Hematopoietic multipotent progenitor cell treated with erythropoietin and hydrocortisone succinate and interleukin-3 and kit ligand, for 4 days (in vitro differentiated cells): ENCODE measurements at places on chromosomes 3 and 15.

DNA sequence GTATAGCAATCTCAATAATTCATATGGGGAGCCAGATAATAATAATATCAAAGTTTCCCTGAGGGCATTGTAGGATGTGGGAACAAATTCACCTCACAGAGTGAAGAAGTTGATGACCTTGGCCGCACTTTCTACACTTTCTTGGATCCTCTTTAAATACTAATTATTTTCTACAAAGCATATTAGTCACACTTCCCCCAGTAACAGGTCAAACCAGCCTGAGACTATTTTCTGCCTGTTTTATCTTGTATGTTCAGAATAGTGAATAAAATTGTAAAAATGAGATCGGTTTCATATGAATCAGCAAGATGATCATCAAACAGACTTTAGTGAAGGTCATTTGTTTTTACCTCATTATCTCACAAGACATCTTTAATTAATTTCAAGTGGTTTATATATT, 2.3 kb upstream of the OR5K3 start:
- no peak for DNase-seq

GRCh38 chr3:157318639-157319288, 117.9 kb upstream of the PTX3 start:
- DNase-seq, result no peak

GRCh38 chr3:67605377-67605776, 49.0 kb downstream of the SUCLG2 start:
- DNase-seq, result no peak

- no peak for DNase-seq
Measured at GRCh38 chr3:196541684-196542445, 26.5 kb downstream of the WDR53 start.

GRCh38 chr3:56042326-56042951, 425.8 kb downstream of the ERC2 start:
- DNase-seq, result peak; percentile 12

- no peak for DNase-seq
Measured at GRCh38 chr3:12501360-12502020, 17.2 kb downstream of the TSEN2 start.

DNA sequence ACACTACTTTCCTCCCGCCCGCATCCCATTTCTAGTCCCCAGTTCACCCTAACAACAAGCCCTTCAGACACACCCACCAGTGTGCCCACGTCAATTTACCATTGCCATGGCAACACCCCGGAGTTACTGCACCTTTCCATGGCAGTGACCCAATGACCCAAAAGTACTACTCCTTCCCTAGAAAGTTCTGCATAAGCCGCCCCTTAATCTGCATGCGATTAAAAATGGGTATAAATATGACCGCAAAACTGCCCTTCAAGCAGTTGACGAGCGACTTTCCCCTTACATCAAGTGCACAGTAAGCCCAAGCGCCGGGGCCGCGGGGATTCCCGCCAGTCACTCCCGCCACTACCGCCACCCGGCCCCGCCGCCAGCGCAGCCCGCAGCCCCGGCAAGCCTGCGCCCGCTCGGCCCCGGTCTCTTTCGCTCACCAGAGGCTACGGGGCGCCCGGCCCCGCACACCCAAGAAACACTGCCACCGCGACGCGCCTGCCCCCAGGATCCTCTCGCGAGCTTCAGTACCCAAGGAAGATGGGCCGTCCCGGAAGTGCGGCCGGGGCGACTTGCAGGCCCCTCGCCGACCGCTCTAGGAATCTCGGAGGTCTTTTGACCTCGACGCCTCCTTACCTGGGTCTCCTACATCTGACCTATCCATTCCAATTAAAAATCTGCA, 27.2 kb upstream of the ZNF502 start:
- DNase-seq, result peak; percentile 78

GRCh38 chr3:97111244-97111643, 296.9 kb downstream of the EPHA6 start:
- DNase-seq, result no peak

DNA sequence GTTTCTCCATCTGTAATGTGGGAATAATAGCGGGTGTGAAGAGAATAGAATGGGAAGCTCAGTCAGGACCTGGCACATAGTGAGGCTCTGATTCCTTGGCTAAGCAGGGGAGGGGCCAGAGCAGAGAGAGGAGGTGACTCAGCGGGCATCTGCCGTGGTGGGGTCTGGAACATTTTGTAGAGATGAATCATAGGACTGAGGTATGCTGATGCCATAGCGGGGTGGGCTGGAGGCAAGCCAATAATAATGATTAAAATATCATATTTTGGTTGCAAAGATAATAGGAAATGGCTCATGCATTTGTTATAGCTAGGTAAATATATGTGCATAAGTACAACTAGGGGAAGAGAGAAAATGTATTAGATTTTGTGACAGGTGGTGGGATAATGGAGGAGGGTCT, 11.2 kb downstream of the TGM4 start:
- DNase-seq, result no peak

DNA sequence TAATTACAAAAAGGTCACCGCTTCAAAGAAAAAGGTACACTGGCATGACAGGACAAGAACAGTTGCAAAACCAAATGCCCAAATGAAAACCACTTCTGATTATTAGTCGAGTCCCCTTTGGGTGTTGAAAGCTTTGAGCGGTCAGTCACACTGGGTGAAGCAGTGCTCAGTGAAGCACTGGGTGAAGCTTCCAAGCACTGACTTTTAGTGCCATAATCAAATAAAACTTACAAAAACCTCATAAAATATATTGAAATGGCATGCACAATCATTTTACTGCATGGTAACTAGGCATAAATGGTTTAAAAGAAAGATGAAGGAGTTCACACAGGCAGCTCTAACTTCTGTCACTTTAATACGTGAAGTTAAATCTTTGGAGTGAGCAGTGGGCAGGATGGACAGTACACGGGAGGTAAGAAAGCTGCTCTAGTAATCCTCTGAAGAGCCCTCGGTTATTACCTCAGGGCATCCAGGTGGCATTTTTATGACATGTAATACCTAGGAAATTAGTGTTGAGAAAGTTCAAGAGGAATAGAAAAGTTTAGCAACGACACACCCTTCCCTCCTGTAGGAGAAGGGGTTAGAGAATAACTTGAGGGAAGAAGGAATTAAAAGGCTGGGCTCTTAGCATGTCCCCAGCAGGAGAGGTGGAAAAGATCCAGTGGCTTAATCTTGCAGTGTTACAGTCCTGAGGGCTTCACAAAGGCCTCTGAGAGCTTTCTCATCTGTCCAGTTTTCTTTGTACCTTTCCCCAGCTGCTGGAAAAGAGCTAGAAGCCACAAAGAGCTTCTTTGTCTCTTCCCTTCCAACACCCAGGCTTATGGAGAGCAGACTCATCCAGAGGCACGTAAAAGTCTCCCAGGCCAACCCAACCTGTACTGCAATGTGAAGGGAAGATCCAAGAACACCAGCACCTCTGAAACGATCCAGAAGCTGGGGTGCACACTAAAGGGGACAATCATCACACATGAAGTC, 64.9 kb upstream of the MYO5C start:
- DNase-seq, result no peak

- DNase-seq, result peak; percentile 46
Measured at GRCh38 chr15:65305776-65306175, 1.3 kb downstream of the RNU5B-1 start.

- DNase-seq, result no peak
Measured at GRCh38 chr3:162507397-162507796, 1010.8 kb downstream of the OTOL1 start.
